ENCODE measurements at places on chromosomes 2 and 18. TPM values are rescaled to one million over a fixed set of nuclear protein-coding genes. Genes with fewer than 3 reads are reported as not detected.

Gene VWC2L
- not detected for total RNA-seq

Gene BCL11A
- not detected for total RNA-seq

Gene MAB21L4
- not detected for total RNA-seq

- DNase-seq = no peak
These were observed 92.6 kb upstream of the CERS6 start for GRCh38 chr2:168363347-168364092.

GRCh38 chr2:186912979-186913378, 64.0 kb upstream of the ZSWIM2 start:
- no peak for DNase-seq

Gene ERFE
- 25.3 TPM for total RNA-seq
